ENCODE measurements at places on chromosomes 11 and 22.

GRCh38 chr22:27628891-27629631, 172.5 kb downstream of the MN1 start:
- no peak for DNase-seq

DNA sequence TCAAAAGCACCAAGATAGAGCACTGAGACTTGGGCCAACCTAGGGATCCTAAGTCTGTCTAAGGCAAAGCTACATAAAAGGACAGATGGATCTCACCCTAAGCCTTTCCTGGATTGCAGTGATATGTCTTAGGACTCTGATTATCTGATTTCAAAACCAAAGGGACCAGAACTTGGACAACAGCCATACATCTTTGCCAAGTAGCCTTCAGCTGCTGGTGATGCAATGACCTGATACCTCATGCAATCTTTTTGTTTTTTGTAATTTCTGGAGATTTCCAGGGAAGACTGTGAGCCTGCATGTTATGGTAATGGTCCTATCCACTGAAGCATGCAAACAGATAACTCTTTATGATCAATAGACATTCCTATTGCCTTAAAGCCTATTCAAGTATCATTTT, 230.4 kb upstream of the MTNR1B start:
- no peak for DNase-seq

- peak; percentile 52 for DNase-seq
These were observed 108.8 kb downstream of the PPP6R3 start for GRCh38 chr11:68569357-68569756.

- peak; percentile 61 for DNase-seq
These were observed 96.1 kb downstream of the MAML2 start for GRCh38 chr11:96246718-96247552.

DNA sequence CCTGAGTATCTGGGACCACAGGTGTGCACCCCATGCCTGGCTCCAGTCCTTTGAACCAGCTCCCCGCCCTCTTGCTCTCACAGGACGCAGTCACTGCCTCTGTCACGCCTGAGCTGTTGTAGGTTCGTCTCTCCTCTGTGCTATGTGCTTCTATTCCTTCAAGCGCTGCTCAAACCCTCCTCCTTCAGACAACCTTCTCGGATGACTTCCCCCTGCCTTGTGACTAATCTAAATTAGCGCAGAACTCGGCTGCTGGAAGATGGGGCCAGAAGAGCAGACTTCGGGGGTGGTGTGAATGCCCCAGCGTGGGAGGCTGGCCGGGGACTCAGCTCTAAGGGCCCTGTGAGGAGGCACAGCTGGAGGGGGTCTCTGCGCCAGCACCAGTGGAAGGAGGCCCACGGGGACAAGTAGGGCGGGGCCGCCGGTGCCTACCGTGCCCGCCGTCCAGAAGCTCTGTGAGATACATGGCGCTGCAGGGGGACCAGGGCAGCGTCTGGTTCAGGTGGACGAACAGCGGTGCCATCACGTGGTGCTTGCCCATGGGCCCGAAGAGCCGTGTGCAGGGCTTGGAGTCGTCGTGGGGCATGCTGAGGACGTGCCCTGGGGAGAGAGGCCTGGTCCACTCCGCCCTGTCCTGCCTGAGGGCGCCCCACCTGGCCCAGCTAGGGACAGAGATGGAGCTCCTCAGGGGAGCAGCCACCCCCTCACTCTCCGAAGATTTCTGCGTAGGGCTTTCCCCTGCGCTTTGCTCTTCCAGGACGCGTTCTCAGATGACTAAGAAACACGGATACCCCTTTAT, 12.5 kb downstream of the ADAMTS8 start:
- no peak for DNase-seq

DNA sequence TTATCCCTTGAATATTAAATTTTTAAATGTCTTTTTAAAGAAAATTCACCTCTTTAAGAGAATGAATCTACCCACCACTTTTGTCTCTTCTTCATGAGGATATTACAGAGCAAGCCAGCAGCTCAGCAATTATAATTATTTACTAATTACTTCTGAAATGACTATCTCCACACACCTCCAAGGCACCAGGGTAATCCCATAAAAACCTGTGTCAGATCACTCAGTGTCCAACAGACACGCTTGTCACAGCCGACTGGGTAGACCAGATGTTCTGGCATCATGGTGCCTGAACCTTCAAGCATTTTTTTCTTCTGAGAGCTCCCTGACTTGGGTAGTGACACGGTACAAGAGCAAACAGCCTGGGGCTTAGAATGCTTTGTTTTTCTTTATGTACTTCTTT, 61.4 kb downstream of the EFCAB6 start:
- no peak for DNase-seq

DNA sequence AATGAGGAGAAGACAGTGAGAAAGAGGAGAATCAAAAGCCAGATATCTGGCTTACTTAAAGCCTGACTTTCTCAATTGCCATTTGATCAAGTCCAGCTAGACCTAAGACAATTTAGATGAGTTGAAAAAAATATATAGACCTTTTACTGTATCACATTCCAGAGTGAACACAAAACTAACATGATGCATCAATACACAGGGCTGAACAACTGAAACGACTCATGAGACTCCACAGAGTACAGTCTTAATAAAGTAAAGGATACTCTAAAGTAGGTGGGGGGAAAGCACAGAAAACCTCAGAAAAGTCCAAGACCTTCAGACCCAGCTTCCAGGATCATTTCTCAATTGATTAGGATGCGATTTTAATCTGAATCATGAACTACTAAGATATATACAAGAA, 95.3 kb upstream of the OR9G4 start:
- DNase-seq, result no peak

- DNase-seq, result peak; percentile 78
These were observed 2.4 kb downstream of the UCP2 start for GRCh38 chr11:73980001-73980961.

DNA sequence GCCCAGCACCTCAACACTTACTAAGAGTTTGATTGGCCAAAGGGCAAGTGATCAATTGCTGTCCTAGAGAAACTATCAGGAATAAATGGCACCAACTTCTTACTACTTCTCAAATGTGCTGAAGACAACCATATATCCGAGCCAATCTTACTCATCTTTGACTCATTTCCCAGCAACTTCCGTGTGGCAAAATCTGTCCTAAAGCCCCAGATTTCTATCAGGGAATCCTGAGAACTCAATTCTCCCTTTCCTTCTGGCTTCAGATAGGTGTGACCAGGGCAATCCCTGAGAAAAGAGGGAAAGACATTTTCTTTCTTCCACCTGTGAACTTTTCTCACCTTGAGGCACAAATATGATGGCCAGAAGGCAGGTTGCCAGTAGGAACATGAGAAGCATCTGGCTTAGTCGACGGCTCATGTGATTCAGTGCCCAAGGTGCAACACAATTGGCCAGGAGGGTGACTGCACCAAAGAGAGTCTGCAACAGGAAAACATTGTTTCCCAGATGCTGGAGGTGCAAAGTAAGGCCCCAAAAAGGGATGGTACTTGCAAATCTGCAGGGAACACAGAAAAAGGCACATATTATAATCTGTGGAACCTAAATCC, 21.8 kb upstream of the SLC22A24 start:
- DNase-seq, result no peak

DNA sequence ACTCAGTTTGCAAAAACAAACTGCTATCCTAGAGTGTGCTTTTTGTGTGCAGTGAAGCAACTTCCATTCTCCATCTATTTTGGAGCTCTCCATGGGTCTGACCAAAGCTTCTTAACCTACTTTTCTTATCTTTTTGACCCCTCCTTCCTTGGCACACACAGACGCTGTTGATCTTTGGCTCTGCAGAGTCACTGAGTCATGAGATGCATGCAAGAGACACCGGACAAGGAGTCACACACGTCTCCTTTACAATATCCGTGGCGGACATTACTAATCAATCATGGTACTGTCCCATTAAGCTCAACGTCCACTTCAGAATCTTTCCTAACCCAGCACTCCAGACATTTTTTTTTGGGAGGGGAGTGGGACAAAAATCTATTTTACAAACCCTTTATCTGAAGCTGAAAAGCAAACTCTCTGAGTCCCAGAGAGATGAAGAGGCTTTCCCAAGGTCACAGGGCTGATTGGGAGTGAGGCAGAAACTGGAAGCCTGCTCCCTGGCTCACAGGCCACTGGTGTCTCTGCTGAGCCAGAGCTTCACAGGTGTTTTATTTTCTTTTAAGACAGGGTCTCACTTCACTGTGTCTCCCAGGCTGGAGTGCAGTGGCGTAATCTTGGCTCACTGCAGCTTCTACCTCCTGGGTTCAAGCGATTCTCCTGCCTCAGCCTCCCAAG, 165.8 kb upstream of the SYT13 start:
- DNase-seq, result no peak

GRCh38 chr11:112581747-112582146, 321.1 kb upstream of the PLET1 start:
- DNase-seq, result no peak
